ENCODE measurements at places on chromosomes 7 and 10.

DNA sequence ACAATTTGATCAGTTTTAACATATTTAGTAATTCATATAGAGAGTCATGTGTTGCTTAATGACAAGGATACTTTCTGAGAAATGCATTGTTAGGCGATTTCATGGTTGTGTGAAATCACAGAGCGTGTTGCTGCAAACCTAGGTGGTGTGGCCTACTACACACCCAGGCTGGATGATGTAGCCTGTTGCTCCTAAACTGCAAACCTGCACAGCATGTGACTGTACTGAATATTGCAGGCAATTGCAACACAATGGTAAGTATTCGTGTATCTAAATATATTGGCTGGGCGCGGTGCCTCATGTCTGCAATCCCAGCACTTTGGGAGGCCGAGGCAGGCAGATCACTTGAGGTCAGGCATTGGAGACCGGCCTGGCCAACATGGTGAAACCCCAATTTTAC lies 73.7 kb upstream of the BAIAP2L1 start:
- no peak overlapping the region for H3K4me3 ChIP-seq
- DNase-seq, result no peak
- H3K27me3 ChIP-seq, result peaks cover 4% of the 10 kb centered on the region
- H3K27ac ChIP-seq, result no peak overlapping the region
- no peaks in the 10 kb centered on the region for H3K4me1 ChIP-seq
- H3K36me3 ChIP-seq, result no peaks in the 10 kb centered on the region

DNA sequence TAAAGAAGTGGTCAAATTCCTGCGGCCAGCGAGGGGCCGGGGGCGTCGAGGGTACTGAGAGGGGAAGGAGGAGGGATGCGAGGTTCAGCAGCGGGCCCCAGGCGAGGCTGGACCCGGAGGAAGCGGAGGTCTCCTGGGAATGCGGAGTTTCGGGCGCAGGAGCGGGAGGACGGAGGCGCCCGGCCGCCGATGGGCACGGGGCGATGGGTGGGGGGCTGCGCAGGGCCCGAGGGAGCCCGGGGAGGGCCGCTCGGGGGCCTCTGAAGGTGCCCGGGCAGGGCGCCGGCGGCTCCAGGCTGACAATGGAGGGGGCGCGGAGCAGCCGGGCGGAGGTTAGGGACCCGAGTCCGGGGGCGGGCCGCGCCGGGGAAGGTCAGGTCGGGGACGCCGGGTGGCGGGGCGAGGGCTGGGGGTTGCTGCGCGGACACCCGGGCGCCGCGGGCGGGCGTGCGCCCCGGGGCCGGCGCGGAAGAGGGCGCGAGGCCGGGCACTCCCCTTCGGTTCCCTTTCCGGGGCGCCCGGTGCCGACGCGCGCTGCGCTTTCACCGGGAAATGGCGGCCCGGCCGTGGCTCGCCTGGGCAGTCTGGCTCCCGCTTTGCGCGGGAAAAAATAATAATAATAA lies 683 bp downstream of the MACROH2A2 start:
- no peak for DNase-seq
- peaks cover 55% of the 10 kb centered on the region for H3K27me3 ChIP-seq
- no peak overlapping the region for H3K27ac ChIP-seq

GRCh38 chr7:88457320-88457719 lies 150.6 kb upstream of the STEAP4 start:
- DNase-seq, result no peak
- no peak overlapping the region for H3K4me3 ChIP-seq
- no peaks in the 10 kb centered on the region for H3K4me1 ChIP-seq
- H3K27ac ChIP-seq, result no peak overlapping the region
- H3K27me3 ChIP-seq, result no peaks in the 10 kb centered on the region

- no peaks in the 10 kb centered on the region for H3K36me3 ChIP-seq
- H3K4me3 ChIP-seq, result no peak overlapping the region
- H3K27me3 ChIP-seq, result no peaks in the 10 kb centered on the region
- no peak overlapping the region for H3K27ac ChIP-seq
- no peak for DNase-seq
These were observed 33.6 kb upstream of the HDAC9 start for GRCh38 chr7:18461785-18462467.

- no peak overlapping the region for H3K4me3 ChIP-seq
- no peak for DNase-seq
- no peaks in the 10 kb centered on the region for H3K4me1 ChIP-seq
- H3K36me3 ChIP-seq, result no peaks in the 10 kb centered on the region
These were observed 185.0 kb upstream of the COBL start for GRCh38 chr7:51501620-51502019.

GRCh38 chr7:33831389-33832141 lies 73.8 kb upstream of the BMPER start:
- no peak overlapping the region for H3K4me3 ChIP-seq
- no peaks in the 10 kb centered on the region for H3K36me3 ChIP-seq
- H3K27ac ChIP-seq, result no peak overlapping the region
- H3K27me3 ChIP-seq, result no peaks in the 10 kb centered on the region

DNA sequence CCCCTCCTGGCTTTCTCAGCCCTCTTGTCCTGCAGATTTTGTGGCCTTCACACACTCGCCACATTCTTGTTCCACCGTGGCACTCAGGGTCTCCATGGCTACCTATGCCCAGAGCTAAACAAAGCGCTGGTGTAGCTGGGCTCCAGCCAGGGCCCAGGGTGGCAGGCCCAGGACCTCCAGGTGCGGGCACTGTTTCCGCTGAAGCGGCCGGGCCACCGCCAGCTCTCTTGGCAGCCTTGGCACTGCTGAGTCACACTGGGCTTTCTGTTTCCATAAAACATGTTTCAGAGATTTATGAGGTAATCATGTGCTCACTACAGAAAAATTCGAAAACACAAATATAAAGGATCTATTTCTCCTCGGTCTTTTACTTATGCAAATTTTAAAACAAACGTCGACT lies 51.3 kb downstream of the AOC1 start:
- peaks cover 45% of the 10 kb centered on the region for H3K27me3 ChIP-seq
- H3K36me3 ChIP-seq, result no peaks in the 10 kb centered on the region
- H3K27ac ChIP-seq, result no peak overlapping the region
- peaks cover 1% of the 10 kb centered on the region for H3K4me1 ChIP-seq
- H3K4me3 ChIP-seq, result no peak overlapping the region

- no peaks in the 10 kb centered on the region for H3K4me1 ChIP-seq
- DNase-seq, result no peak
- no peak overlapping the region for H3K27ac ChIP-seq
- peaks cover 7% of the 10 kb centered on the region for H3K27me3 ChIP-seq
- no peaks in the 10 kb centered on the region for H3K36me3 ChIP-seq
- no peak overlapping the region for H3K4me3 ChIP-seq
These were observed 138.4 kb downstream of the SDK1 start for GRCh38 chr7:3439333-3440030.

Measured in activated T-helper 1 cell treated with anti-CD3 and anti-CD28 coated beads, Interleukin-12 subunit alpha, Interleukin-12 subunit beta, Interleukin-2, Interleukin-4 antibody, amounts not matched to agents 30 ng/mL and 10 ng/mL and 1 ng/mL, durations not matched to agents 14 hours and 24 hours and 36 hours (primary cell).